Amygdala (tissue), 56 donors: ENCODE measurements at places on chromosomes 4 and X.

- no peak for DNase-seq
These were observed 249.3 kb upstream of the DIPK2B start for GRCh38 chrX:45449982-45450381.

- no peak for DNase-seq
These were observed 19.3 kb downstream of the ARHGEF9 start for GRCh38 chrX:63765712-63766111.

GRCh38 chr4:180081072-180081471 lies 2162.1 kb upstream of the TENM3 start:
- DNase-seq = no peak

DNA sequence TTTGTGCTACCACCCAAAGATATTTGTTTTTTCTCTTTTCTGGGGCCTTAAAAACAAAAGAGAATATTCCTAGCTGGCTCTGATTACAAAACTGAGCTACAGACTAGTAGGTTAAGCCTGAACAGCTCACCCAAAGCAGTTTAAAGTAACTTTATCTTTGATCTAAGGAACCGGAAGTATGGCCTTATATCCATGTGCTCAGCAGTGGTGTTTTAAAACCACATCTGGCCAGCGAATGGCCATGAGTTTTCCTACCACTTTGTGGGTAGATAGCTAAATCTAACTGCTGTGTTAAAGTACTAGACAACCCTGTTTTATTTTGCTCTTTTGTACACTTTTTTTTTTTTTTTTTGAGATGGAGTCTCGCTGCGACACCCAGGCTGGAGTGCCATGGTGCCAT lies 24.6 kb downstream of the ADGRG4 start:
- DNase-seq = no peak

- DNase-seq = no peak
These were observed 46.1 kb downstream of the SORCS2 start for GRCh38 chr4:7238300-7238960.

GRCh38 chr4:96262057-96262456 lies 422.2 kb downstream of the PDHA2 start:
- DNase-seq = no peak

GRCh38 chr4:80182237-80182866 lies 15.0 kb upstream of the PRDM8 start:
- peak; percentile 69 for DNase-seq

GRCh38 chr4:11412211-11412610 lies 16.5 kb downstream of the HS3ST1 start:
- no peak for DNase-seq

DNA sequence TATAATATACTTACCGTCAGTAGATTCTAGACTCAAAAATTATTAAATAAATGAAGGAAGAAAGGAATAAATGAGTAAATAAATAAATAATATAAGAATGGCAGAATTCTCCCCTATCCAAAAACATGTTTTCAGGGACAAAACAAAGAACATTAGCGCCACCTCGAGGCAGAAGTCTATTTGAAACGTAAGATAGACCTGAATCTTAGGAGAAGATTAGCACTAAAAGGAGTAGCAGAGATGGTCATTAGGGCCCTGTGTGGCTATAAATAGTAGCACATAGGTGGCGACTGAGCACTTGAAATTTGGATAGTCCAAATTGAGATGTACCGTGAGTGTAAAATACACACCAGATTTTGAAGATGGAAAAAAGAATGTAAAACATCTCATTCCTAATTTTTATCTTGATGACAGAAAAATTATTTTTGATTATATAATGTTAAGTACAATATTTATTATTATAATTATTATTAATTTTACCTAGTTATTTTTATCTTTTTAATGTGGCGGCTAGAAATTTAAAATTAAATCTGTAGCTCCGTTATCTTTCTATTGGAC lies 24.3 kb upstream of the SRD5A3 start:
- DNase-seq = peak; percentile 64

- DNase-seq = no peak
These were observed 4.4 kb downstream of the CDK16 start for GRCh38 chrX:47222751-47223350.

- DNase-seq = no peak
These were observed 1787.4 kb upstream of the ADGRL3 start for GRCh38 chr4:59412739-59413138.

DNA sequence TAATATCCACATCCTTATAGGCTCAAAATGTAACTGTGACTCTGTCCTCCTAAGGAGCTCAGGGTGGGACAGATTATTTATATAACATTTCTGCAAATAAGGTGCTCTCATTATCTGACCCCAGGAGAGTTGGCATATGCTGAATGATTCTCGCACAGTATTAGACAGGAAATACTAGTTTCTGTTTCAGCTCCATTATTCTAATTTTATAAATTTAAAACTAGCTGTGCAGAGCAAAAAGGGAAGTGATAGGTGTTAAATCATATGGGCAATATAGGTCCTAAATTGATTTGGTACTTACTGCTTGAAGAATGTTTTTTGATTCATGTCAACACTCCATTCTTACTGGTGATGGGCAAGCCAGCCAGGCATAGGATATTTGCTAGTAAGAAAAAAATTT lies 141.5 kb downstream of the GLRA2 start:
- no peak for DNase-seq

- DNase-seq = no peak
These were observed 15.7 kb downstream of the SPCS3 start for GRCh38 chr4:176335421-176335820.

DNA sequence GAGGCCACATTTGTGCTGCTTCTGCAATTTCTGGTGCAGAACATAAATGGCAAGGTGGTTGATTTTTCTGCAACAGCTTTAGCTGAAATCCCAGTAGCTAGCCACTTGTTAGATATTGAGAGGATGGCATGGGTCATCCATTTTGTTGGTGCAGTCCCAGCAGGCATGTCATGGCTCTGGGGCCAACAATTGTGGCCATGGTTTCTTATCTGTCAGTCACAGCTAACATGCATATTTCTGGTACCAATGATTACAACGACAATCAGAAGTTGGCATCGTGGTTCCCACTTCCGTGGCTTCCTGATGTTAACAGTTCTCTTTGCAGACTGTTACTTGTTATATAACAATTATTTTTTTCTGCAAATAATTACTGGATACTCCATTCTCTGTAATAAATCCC lies 42.8 kb upstream of the PRKG2 start:
- DNase-seq = no peak

DNA sequence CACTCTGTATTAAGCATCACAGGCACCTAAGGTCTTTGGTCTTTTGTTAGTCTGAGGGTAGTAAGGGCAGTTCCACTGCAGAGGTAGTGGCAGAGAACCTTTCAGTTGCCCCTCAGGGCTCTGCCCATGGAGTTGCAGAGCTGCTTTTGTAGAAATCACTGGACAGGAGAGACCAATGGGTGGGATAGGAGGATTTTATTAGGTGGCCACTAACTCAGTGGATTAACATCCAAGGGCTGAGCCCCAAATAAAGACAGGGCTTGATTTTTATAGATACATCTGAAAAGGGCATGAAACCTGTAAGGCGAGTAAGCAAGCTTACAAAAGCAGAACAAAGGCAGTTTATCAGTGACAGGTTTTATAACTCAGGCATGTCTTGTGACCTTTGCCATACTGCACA lies 1035.4 kb downstream of the SH3BGRL start:
- no peak for DNase-seq

GRCh38 chr4:101254776-101255175 lies 92.5 kb downstream of the PPP3CA start:
- DNase-seq = no peak

DNA sequence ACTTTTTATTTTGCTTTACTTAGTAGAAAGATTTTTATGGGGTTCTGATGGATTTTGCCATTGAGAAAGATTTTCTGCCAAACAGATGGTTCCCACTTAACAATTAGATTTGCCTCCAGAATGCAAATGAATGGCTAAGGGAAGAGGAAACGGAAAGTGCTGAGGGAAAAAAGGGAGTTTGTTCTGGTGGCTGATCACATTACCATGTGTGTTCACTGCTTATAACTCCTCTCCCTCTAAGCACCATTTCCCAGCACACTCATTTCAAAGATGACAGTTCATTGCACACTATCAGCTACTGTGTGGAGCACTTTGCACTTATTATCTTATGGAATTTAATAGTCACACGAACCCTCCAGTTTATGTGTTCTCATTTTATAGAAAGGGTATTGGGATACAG lies 68.0 kb upstream of the GRID2 start:
- no peak for DNase-seq

- DNase-seq = no peak
These were observed 20.7 kb upstream of the AR start for GRCh38 chrX:67523002-67523681.

DNA sequence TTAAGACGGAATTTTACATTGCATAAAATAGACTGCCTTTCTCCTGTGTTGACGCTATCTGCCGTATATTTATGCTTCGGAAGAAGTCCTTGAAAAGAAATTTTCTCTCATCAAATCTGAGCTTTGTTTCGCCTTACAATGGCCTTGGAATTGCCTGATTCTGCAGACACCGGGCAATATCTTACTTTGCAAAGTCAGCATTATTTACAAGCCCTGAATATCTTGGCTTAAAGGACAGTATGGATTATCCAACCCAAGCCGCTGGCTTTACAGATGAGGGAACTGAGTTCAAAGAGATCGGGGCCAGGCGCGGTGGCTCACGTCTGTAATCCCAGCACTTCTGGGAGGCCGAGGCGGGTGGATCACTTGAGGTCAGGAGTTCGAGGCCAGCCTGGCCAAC lies 1.1 kb upstream of the MANBA start:
- DNase-seq = no peak

GRCh38 chr4:107619066-107619465 lies 101.0 kb downstream of the PAPSS1 start:
- DNase-seq = no peak

DNA sequence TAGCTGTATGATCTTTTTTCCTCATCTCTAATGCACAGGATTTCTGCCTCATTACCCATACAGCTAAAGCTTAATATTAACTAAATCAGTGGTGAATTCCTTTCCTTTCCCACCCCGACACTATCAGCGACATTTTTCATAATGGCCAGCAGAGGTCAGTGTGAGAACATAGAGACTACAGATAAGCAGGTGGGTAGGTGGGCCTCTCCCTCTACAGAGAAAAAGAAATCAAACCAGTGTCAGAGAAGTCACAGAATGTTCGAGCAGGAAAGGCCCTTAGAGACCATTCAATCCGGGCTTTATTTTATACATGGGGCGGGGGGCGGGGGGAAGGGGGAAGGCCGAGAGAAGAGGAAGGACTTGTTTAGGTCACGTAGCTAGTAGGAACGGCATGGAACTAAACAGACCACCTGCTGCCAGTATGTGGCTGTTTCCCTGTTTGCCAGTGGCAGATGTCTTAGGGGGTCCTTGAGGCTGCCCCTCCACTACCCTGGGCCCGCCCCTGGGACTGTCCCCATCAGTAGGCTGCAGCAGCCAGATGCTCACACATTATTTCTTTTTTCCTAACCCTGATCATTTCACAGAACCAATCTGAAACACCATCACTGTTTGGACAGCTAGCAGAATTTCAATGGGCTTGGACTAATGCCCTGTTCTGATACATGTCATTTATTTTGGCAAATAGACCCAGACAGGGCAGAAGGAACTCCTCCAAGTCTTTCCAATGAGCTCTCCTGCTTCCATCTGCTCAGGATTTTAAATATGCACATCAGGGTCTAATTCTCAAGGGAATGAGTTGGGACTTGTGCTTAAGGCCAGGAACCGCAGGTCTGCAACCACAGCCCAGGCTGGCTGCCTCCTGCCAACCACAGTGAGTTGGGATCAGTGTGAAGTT lies 133.4 kb downstream of the ATG4A start:
- DNase-seq = no peak

DNA sequence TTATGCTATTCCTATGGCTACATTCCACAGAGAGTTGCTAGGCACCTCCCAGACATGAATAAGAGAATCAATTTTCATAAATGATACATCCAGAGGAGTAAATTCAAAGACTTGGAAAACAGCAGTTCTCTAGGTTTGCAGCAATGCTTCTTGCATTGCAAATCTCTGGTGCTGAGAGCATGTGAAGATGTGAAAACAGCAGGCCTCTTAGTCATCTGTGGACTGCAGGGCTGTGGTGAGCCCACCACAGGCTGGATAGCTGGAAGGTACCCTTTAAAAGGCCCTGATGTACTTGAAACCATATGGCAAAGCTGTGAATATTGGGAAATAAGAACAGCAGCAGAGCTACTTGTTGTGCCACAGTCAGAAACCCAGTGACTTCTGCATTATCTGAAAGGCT lies 2135.9 kb downstream of the ARAP2 start:
- DNase-seq = no peak

DNA sequence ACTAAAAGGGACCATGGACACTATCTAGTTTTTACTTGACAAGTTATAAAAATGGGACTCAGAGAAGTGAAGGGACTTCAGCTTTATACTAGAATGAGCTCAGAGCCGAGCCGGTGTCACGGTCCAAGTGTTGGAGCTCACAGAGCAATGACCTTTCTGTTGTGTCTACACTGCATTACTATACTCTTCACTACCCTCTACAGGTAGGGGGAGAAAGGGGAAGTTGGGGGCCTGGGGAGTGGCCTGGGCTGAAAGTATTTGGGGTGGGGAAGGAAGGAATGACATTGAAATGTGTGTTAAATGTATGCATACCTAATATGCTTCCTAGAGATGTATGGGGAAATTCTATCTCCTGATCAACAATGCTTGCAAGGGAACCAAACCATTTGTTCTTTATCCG lies 48.8 kb upstream of the HHIP start:
- no peak for DNase-seq

GRCh38 chrX:103789004-103789403 lies 12.4 kb downstream of the PLP1 start:
- DNase-seq = no peak

- no peak for DNase-seq
These were observed 1069.5 kb downstream of the FAM133A start for GRCh38 chrX:94743478-94743877.

- DNase-seq = no peak
These were observed 18.5 kb downstream of the MAGEA9B start for GRCh38 chrX:149568701-149569296.

DNA sequence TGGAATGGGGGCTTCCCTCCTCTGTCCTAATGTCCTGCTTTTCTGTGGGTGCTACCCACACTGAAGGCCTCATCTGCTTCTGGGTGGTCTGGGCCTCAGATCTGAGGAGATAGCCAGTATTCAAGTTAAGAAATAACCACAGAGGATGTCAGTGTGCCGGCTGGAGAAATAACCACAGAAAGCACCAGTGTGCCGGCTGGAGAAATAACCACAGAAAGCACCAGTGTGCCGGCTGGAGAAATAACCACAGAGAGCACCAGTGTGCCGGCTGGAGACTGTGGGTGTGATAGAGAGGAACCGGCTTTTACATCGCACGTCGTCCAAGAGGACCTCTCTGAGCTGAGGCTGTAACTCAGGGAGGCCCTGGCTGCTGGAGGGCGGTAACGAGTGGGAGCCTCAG lies 65.7 kb upstream of the PSAPL1 start:
- no peak for DNase-seq

- no peak for DNase-seq
These were observed 76.6 kb downstream of the FBXW7 start for GRCh38 chr4:152459326-152459725.

DNA sequence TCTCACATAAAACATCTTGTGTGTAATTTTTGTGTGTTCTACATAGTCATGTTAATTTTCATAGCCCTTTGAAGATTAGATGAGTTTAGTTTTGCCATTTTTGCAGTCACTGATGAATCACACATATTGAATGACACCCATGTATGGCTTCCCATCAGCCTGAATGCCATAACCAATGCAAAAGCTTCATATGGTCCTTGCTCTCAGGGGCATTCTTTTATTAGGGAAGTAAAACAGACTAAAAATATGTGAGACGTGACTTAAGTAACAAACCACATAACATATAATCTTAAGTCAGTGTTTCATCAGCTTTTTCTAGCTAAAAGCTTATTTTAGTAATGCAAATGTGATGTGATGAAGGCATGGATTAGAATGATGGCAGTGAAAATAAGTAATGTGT lies 8.2 kb downstream of the SLC25A4 start:
- DNase-seq = no peak
